ENCODE measurements at places on chromosomes 13 and 19. TPM values are rescaled to one million over a fixed set of nuclear protein-coding genes. Genes with fewer than 3 reads are reported as not detected.

The APLP1 gene
- total RNA-seq, result 13.9 TPM

The DOHH gene
- total RNA-seq, result 19.0 TPM

The C13orf42 gene
- total RNA-seq, result not detected

The CPB2 gene
- total RNA-seq, result 5.5 TPM

The SHD gene
- not detected for total RNA-seq

The CCDC70 gene
- not detected for total RNA-seq

GRCh38 chr19:6236310-6237291 lies 43.2 kb downstream of the MLLT1 start:
- no peak for DNase-seq
- H3K36me3 ChIP-seq, result no peaks in the 10 kb centered on the region
- H3K4me1 ChIP-seq, result peaks cover 17% of the 10 kb centered on the region
- H3K4me3 ChIP-seq, result no peak overlapping the region

DNA sequence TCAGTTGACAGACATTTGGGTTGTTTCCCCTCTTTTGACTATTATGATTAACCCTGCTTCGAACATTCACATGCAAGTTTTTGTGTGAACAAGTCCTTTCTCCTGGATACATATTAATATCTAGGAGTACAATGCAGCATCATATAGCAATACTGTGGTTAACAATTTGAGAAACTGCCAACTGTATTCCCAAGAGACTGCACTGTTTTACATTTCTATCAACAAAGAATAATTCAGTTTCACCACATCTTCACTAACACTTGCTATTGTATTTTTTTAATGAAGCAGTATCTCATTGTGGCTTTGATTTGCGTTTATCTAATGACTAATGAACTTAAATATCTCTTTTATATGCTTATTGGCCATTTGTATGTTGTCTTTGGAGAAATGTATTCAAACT lies 184.6 kb upstream of the NBEA start:
- H3K27ac ChIP-seq, result no peak overlapping the region
- no peaks in the 10 kb centered on the region for H3K27me3 ChIP-seq
- no peaks in the 10 kb centered on the region for H3K4me1 ChIP-seq
- DNase-seq, result no peak
- no peak overlapping the region for H3K4me3 ChIP-seq
- no peaks in the 10 kb centered on the region for H3K36me3 ChIP-seq

DNA sequence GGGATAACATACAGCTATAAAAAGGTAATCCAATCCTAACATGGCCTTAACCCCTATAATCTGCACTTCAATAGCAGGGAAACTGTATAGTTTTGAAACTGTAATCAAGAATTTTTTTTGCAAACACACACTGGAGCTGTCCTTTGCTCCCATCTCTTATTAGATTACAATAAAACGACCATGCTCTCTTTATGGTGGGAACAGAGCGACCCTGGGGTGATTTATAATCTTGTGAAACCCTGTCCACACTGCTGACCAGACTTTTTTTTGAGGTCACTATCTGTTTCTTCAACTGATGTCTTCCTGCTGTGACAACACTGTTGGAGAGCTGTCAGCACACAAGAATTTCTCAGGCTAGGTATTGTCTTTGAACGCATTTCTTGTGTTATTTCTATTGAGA lies 35.3 kb downstream of the DACH1 start:
- no peak for DNase-seq
- no peak overlapping the region for H3K27ac ChIP-seq
- H3K4me3 ChIP-seq, result no peak overlapping the region
- H3K36me3 ChIP-seq, result no peaks in the 10 kb centered on the region
- peaks cover 54% of the 10 kb centered on the region for H3K27me3 ChIP-seq

GRCh38 chr19:29587059-29587458 lies 19.0 kb upstream of the POP4 start:
- DNase-seq, result no peak
- peaks cover 23% of the 10 kb centered on the region for H3K27me3 ChIP-seq
- no peaks in the 10 kb centered on the region for H3K36me3 ChIP-seq
- no peak overlapping the region for H3K27ac ChIP-seq
- no peak overlapping the region for H3K4me3 ChIP-seq

- H3K4me1 ChIP-seq, result no peaks in the 10 kb centered on the region
- no peak overlapping the region for H3K4me3 ChIP-seq
- peak overlapping the region; percentile 16 for H3K27ac ChIP-seq
- DNase-seq, result no peak
Measured at GRCh38 chr13:79353693-79354092, 52.4 kb downstream of the RBM26 start.

DNA sequence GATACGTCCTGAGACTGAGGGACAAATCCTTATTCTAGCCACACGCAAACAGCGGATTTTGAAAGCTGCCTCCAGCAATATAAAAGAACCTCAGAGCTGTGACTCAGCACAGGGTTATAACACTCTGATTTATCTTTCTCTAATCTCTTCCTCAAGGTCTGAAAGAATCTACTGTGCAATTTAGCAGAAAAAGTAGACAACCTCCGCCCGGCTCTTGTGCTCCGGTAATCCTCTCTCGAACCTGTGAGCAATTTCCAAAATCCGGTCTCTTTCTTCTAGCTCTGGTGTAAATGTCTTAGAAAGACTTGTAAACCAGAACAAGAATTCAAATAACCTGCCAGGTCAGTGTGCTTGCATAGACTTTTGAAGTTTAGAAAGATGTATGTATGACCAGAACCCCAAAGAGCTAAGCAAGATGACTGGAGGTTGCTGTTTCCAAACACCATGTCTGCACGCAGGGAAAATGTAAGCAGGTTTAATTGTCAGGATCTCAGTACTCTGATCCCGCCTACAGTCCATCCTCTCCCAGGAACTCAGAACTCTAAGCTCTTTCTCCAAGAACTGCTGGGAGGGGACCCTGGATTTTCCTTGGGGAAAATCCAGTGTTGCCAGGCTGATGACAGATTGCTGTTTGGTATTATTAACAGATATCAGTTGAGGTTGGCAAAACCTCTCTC lies 338.1 kb downstream of the RFC3 start:
- H3K4me3 ChIP-seq, result no peak overlapping the region
- no peaks in the 10 kb centered on the region for H3K27me3 ChIP-seq
- H3K27ac ChIP-seq, result no peak overlapping the region
- H3K36me3 ChIP-seq, result no peaks in the 10 kb centered on the region

GRCh38 chr13:99495466-99496183 lies 5.6 kb upstream of the TM9SF2 start:
- no peaks in the 10 kb centered on the region for H3K36me3 ChIP-seq
- H3K4me1 ChIP-seq, result peaks cover 9% of the 10 kb centered on the region
- H3K27ac ChIP-seq, result no peak overlapping the region

DNA sequence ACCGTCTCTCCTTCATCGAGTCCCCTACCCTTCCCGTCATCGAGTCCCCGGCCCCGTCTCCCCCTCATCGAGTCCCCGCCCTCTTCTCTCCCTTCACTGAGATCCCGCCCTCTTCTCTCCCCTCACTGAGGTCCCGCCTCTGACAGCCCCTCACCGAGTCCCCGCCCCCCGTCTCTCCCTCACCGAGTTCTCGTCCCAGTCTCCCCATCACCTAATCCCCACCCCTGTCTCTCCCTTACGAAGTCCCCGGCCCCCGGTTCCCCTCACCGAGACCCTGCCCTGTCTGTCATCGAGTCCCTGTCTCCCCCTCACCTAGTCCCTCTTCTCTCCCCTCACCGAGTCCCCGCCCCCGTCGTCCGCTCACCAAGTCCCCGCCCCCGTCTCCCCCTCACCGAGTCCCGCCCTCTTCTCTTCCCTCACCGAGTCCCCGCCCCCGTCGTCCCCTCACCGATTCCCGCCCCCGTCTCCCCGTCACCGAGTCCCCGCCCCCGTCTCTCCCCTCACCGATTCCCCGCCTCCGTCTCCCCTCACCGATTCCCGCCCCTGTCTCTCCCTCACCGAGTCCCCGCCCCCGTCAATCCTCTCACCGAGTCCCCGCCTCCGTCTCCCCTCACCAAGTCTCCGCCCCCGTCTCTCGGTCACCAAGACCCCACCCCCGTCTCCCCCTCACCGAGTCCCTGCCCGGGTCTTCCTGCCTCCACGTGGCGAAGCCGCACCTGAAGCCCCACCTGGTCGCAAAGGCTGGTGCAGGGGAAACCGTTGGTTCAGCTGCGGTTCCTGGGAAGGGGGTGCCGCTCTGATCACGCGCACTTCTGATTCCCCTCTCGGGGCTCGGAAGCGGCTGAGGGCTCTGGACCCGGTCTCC lies 23.9 kb upstream of the ZNF846 start:
- DNase-seq, result peak; percentile 96
- no peaks in the 10 kb centered on the region for H3K4me1 ChIP-seq
- peak overlapping the region; percentile 73 for H3K27ac ChIP-seq
- no peaks in the 10 kb centered on the region for H3K27me3 ChIP-seq

DNA sequence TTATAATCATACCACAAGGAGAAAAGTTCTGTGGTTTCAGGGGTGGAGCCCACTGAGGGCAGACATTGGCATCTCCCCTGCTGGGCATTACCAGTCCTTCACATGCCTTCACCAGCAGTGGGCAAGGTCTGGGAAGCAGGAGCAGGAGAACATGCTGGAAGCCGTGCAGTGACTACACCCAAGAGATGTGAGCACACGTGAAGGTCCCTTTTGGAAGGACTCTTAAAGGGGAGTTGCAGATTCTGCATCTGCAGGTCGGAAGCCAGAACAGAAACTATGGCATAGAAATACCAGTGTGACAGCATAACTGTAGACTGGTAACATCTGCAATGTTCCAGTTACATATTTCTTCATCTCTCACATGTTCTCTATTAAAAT lies 26.9 kb upstream of the KL start:
- H3K36me3 ChIP-seq, result no peaks in the 10 kb centered on the region
- no peak overlapping the region for H3K27ac ChIP-seq
- H3K4me1 ChIP-seq, result no peaks in the 10 kb centered on the region
- no peaks in the 10 kb centered on the region for H3K27me3 ChIP-seq
- DNase-seq, result no peak

DNA sequence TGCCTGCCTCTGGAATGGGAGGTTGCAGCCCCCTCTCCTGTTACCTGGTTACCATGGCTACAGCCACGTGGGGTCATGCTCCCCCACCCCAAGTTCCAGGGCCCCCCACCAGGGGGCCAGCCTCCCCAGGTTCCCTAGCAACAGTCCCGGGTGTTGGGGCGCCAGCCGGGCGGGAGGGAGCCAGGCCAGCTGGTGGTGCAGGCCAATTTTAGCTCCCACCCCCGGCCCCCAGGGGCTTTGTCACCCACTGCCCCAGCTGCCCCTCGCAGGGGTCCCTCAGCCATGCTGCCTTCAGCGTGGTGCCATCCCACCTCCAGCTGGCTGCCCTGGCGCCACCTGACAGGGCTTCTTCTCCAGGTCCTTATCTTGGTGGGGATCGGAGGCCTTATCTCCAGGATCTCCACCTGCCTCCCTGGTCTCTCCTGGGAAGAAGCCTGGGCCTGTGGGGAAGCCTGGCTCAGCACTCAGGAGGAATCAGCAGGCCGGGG lies 3.0 kb downstream of the MARK4 start:
- no peaks in the 10 kb centered on the region for H3K27me3 ChIP-seq
- no peak overlapping the region for H3K4me3 ChIP-seq

- no peaks in the 10 kb centered on the region for H3K4me1 ChIP-seq
- H3K27me3 ChIP-seq, result peaks cover 31% of the 10 kb centered on the region
- no peak overlapping the region for H3K4me3 ChIP-seq
Measured at GRCh38 chr13:112983428-112984196, 14.6 kb downstream of the MCF2L start.

DNA sequence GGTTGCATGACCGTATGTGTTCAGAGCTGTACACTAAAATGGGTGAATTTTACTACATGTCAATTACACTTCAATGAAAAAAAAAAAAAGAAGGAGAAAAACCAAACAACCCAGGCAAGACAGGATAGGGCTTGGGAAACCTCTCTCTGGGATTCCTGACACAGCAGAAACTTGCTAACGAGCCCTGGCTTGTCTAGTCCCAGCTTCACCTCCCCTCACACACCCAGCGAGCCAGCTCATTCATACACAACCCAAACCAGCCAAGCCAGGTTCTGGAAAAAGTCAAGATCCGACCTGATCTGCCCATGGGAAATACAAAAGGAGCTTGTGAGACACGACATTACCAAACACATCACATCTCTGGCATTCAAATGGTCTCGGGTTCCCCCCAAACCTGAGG lies 3.7 kb upstream of the TECR start:
- no peaks in the 10 kb centered on the region for H3K27me3 ChIP-seq
- no peak for DNase-seq
- H3K27ac ChIP-seq, result peak overlapping the region; percentile 22
- no peaks in the 10 kb centered on the region for H3K36me3 ChIP-seq
- H3K4me1 ChIP-seq, result peaks cover 9% of the 10 kb centered on the region

DNA sequence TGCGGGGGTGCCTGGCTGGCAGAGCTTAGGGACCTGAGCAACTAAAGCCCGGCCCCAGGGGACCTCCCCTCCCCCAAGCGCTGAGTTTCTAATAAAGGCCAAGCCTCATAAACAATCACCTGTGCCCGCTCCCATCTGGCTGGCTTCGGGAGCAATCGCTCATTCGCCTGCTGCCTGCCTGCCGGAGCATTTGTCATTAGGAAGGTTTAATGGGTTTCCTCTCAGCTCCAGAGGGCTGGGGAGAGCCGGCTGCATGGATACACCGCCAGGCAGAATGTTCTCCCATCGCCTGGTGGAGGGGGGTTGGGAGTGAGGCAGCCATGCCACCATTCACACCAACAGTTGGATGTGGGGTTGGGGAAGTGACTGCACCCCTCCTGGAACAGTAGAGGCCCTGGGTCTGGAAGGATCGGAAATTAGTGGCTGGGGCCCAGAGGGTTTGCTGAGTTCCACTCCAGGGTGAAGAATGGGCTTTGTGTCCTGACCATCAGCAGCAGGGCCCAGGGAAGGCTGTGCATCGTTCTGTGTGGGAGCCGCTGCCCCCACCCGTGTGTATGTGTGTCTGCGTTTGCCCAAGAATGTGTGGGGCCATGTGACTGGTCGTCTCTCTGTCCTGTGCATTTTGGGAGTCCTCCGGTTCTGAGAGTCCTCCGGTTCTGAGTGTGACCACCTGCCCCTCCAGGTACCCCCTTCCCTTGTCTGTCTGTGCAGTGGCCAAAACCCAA lies 15.3 kb downstream of the PIN1 start:
- H3K36me3 ChIP-seq, result no peaks in the 10 kb centered on the region
- no peaks in the 10 kb centered on the region for H3K27me3 ChIP-seq
- no peak for DNase-seq
- H3K27ac ChIP-seq, result no peak overlapping the region
- H3K4me1 ChIP-seq, result peaks cover 14% of the 10 kb centered on the region

- no peak overlapping the region for H3K27ac ChIP-seq
- DNase-seq, result no peak
- no peaks in the 10 kb centered on the region for H3K27me3 ChIP-seq
- no peak overlapping the region for H3K4me3 ChIP-seq
- no peaks in the 10 kb centered on the region for H3K4me1 ChIP-seq
Measured at GRCh38 chr13:108795841-108796240, 166.4 kb downstream of the MYO16 start.

GRCh38 chr19:7301525-7301924 lies 7.3 kb upstream of the INSR start:
- no peak for DNase-seq
- H3K4me1 ChIP-seq, result no peaks in the 10 kb centered on the region
- no peak overlapping the region for H3K27ac ChIP-seq
- H3K36me3 ChIP-seq, result no peaks in the 10 kb centered on the region
- H3K27me3 ChIP-seq, result peaks cover 21% of the 10 kb centered on the region

All from A673 (cell line).